Stimulated activated CD8-positive, alpha-beta memory T cell treated with anti-CD3 and anti-CD28 coated beads, Interleukin-2, amount 100 ng/mL, for 48 hours (primary cell): ENCODE measurements at places on chromosomes 4 and X.
A peak's percentile ranks its signal among the peaks of the same experiment; 100 is the strongest.

GRCh38 chr4:89720981-89721380, 116.0 kb downstream of the SNCA start:
- no peak for DNase-seq

- no peak for DNase-seq
Observed at GRCh38 chrX:120568035-120568434, 7.3 kb upstream of the CUL4B start.

- peak; percentile 43 for DNase-seq
Observed at GRCh38 chr4:110622841-110623717, at the start of gene PITX2. TSS of gene PITX2 (minus strand) at chr4:110623077. CDS start at chr4:110622460, 617 bp downstream.

- no peak for DNase-seq
Observed at GRCh38 chr4:31682796-31683195, 962.6 kb downstream of the PCDH7 start.
